ENCODE measurements at places on chromosomes 12 and 14.

- DNase-seq = no peak
Measured at GRCh38 chr12:89416049-89416792, 63.9 kb upstream of the DUSP6 start.

- DNase-seq = no peak
Measured at GRCh38 chr12:54220092-54220557, 31.3 kb upstream of the SMUG1 start.

GRCh38 chr12:80129895-80130530, 30.7 kb downstream of the OTOGL start:
- DNase-seq = no peak

- DNase-seq = no peak
Measured at GRCh38 chr12:52521568-52522266, 1.5 kb upstream of the KRT5 start.

DNA sequence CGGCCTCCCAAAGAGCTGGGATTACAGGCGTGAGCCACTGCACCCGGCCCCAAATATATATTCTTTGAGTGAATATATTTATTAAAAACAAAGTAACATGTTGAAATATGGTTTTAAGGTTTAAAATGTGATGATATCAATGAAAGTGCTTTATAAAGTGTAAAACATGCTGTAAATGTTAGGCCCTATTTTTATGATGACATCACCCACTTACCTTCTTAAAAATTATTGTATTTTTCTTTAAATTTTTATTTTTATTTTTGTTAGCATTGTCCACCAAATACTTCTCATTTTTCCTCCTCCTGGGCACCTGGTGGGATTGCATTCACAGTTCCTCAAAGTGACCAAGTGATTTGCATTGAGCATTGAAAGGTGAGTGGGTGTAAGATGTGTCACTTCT, 152.6 kb upstream of the TBX3 start:
- no peak for DNase-seq

DNA sequence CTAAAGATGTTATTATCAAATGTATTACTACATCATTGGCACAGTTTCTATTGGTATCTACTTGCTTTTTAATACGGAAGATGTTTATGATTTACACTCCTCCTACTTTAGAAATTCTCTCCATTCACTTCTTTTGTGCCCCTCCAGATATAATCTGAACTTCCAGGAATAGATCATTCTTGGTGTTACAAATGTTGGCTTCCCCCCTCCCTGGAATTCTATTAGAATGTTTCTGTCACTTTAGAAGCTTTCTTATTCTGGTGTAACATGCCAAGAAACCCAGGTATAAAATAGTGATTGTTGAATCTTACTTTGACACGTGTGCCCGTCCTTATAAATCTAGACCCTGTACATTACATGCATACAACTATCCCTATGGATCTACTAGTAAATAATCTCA, 1.2 kb upstream of the WDR20 start:
- no peak for DNase-seq

DNA sequence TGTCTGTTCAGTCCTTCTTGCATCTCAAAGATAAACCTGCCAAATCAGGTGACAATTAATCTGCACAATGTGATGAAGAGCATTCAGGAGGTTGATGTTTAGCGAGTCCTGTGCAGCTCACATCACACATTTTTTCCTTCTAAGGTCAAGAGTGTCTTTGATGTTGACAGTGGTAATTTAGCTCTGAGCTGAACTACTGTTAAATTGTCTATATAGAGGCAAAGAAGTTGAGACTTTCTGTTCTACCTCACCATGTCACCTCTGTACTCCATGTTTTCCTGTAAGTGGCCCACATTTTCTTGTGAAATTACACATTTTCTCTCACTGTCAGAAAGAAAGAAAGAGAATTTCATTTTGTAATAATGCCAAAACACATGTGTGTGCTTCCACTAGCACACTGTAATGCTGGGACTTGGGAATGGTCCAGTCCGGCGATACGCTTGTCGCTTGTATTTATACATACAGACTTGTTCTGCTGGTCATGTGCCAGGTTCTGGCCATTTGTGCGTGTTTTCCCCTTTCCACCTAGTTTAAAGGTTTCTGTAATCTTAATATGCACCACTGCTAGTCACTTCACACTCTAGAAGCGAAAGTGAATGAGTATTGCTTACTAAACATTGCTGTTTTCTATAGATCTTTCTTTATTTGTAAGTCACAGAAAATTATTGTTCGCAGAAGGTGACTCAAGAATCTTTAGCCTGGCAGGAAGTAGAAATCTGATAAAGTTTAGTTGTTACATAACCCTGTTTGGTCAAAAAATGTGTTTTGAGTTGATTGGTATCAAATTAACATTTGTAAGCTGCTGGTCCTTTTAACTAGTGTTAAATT, 328.9 kb downstream of the TMTC2 start:
- no peak for DNase-seq

- no peak for DNase-seq
Measured at GRCh38 chr12:103952497-103952896, 13.2 kb upstream of the TDG start.

DNA sequence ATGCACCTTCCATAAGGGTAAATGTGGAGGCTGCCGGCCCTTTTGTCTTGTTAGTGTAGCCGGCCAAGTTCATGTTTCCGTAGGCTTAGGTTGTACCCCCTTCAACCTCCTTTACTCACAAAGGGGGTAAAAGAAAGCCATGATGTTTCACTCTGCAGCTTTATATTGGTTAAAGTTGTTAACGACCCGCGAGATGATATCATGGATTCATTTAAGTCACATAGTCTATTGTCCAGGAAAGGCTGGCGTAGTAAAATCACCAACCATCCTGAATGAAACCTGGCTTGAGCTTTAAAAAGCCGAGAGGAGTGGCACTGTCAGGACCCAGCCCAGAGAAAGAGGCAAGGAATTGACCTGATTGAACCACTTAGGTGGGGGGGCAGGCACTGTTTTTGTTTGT, 1.3 kb downstream of the UNG start:
- no peak for DNase-seq

DNA sequence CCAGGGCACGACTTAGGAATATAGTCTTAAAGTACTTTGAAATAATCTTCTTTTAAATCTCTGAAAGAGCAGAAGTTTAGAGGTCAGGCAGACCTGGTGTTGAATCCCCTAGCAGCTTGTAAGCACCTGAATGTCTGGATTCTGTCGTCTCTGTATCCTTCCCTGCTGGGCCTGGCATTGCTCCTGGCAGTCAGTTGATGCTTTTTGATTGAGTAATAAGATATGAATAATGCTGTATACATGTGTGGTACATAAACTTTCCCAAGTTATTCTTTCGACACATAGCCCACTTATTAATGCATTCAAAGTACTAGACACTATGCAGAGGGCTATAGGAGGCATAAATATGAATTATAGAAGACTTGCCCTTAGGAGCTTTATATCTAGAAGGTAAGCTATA, 31.4 kb downstream of the EVL start:
- no peak for DNase-seq

DNA sequence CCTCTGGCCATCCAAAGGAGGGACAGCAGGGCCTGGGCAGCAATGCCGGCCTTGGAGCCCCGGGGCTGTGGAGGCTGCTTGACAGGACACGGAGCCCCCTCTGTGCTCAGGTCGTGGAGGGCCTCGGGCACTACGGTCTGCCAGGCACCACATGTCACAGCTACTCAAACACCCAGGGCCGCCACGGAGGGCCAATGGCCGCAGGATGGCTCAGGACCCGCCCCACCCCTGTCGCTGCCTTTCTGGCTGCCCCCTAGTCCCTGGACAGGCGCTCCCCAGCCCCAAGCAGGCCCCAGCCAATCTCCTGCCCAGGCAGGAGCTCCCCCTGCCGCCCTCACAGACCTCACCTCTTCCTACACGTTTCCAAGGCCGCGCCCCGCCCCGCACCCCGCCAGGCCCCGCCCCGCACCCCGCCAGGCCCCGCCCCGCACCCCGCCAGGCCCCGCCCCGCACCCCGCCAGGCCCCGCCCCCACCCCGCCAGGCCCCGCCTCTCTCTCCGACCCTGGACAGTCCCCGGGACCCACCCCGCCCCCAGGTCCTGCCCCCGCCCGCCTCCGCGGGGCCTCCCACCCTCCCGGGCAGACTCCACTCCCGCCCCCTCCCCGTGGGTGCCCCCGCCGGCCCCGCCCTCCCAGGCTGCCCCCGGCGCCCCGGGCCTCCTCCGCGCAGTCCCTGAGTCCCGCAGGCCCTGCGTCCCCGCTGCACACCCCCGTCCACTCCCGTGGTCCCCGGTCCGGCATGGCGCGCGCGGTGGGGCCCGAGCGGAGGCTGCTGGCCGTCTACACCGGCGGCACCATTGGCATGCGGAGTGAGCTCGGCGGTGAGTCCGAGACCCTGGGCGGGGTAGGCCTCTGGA, at the start of gene ASPG:
ASPG (plus strand) TSS at position 669 of the 857 bp plus-strand sequence; CDS start at position 740, 71 bp downstream.
- peak; percentile 49 for DNase-seq

DNA sequence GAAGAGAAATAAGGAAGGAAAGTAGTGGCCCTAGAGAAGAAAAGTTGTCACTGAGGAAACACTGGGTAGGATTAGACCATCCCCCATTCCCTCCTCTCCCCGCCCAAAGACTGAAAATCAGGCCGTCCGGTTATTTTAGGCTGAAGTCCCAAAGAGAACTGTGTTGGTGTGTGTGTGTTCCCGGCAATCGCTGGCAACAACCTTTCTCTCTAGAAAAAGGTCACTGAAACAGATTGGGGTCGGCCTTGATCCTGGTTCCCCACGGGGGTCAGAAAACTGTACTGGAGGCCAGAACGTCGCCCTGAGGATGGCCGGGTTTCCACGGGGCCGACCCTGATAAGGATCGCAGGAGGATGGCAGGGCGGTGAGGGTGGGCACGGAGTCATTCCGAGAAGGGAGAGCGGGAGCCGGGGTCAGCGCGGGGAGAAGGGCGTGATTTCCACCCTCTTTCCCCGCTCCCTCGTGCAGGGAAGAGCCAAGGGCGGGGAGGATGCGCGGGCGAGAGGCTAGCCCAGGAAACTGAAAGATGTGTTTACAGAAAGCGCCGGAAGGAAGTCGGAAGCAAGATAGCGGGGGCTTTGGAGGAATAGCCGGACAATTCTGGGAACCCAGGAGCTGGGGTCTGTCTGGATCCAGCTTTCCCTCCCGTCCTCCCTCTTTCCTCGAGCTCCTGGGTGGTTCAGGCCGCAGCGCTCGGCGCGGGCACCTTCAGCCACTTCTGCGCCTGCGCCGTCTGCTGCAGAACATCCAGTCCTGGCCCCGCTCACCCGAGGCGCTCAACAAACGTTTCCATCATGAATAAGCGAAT, 25.3 kb upstream of the SPTLC2 start:
- DNase-seq = peak; percentile 61

- DNase-seq = no peak
Measured at GRCh38 chr12:119772431-119772830, 104.5 kb downstream of the PRKAB1 start.

DNA sequence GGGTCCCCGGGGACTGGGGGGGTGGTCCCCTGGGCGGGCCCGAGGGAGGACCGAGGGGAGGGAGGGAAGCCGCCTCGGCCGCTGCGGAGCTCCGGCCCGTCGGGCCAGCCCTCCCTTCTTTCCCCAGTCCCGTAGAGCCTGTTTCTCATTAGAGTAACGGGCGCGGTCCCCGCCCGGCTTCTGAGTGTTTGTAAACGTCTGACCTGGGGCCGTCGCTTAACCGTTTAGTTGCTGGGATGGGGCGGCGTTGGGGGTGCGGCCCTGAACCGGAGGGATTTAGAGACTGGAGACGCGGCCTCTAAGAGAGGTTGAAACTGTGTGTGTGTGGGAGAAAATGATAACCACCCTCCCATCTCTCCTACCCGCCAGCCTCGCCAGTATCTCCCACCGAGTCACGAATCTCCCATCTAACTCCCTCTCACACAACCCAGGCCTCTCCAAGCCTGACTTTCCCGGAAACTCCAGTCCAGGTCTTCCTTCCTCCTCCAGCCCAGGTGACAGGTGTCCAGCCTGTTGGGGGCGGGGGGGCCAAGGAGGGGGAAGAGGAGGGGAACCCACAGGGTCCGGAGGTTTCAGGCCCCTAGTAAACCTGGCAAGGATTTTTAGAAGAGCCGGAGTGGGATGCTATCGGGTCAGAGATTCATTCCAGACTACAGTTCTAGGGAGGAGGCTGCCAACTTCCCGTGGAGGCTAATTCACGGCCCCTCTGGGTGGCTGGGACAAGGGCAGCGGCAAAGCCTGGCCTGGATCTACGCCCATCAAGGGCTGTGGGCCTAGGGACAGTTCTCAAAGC, 1.1 kb upstream of the NFATC4 start:
- peak; percentile 65 for DNase-seq

DNA sequence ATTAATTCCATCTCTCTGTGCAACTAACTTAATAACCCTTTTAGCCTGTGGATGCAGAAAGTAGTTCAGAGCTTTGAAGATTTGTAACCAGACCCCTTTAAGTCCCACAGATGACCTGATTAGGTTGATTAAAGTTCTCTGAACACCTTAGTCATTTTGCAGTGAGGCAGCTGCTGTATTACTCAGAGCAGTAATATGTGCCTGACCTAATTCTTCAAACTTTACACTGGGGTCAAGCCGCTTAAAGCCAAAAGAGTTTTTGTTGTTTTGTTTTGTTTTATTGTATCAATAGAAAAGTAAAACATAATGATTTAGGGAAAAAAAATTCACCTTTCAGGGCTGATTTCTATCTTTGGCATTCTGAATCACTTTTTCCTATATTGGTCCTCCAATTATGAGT, 78.6 kb upstream of the PLEKHG7 start:
- DNase-seq = no peak

DNA sequence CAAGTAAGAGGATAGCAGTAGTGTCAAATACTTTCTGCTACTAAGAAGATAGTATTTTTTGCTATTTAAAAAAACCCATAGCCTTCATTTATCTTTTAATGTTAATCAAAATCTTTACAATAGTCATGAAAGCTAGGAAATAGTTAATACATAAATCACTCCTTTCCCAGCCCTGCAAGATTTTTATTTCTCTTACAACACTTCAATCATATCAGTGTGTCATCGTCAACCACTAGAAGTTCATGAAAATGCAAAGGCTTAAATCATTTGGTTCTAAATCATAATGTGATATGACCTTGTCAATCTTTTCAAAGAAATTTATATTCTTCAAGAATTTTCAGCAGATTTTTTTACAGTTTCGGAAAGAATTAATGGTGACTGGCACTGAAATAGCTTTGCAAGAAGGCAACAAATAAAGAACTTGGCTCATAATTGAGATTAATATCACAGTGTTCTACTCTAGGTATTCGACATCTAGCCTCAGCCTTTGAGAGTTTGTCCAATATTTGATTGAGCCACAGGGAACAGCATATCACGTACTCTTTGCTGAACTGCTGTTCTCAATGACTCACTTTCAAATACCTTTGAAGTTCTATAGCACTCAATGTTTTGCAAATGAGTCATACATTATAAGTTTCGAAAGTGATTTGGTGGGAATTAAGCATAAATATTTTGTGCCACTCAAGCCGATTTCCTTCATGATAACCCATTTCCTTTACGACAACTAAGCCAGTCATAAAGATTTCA, 384.0 kb upstream of the FOXG1 start:
- DNase-seq = no peak

Measured in GM12892 (cell line).